ENCODE measurements at places on chromosomes 4 and X. TPM values are rescaled to one million over a fixed set of nuclear protein-coding genes. Genes with fewer than 3 reads are reported as not detected.

DNA sequence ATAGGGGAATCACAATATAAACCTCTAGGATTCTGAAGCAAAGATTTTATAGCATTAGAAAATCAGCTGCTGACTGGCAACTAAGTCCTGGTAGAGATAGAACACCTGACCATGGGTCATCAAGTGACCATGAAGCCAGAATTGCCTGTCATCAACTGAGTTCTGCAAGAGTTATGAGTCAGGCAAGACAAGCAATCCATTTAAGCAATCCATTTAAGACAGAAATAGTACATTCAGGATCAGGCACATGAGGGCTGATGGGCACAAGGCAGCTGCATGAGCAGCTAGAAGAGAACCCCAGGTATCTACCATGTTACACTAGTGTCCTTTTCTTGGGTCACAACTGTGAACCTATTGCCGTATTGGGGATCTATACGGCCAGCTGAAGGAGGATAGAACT lies 98.9 kb downstream of the SPRY1 start:
- DNase-seq, result no peak

DNA sequence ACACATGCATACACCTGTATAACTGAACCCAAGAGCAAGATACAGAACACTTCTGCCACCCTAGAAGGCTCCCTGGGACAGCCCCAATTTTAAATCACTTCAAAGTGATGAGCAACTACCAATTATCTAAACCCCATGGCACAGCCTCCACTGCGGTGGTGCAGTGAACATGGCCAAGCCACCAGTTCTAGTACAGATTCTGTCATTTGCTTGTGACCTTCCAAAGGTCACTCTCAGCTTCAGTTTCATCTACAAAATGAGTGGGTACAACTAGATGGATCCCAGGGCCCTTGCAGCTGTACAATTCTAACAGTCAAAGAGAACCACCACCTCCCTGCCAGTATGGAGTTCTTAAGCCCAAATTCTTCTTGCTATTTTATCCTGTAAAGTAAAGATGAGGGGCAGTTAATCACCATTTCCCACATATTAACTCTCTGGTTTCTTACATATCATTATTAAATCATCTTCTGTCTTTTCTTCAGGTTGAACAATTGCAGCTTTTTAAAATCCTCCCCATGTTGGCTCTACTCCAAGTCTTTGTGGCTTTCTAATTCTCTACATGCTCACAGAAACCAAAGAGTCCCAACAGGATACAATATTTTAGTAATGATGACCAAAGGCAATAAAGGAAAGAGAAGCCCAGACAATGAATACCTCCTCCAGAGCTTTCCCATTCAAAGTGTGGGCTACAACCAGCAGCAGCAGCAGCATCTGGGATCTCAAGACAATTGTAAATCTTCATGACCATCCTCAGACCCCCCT lies 39.0 kb upstream of the GPM6B start:
- DNase-seq, result no peak

SPIN2A gene
- 0.22 TPM for total RNA-seq

MAGEC3 gene
- total RNA-seq, result not detected

DNA sequence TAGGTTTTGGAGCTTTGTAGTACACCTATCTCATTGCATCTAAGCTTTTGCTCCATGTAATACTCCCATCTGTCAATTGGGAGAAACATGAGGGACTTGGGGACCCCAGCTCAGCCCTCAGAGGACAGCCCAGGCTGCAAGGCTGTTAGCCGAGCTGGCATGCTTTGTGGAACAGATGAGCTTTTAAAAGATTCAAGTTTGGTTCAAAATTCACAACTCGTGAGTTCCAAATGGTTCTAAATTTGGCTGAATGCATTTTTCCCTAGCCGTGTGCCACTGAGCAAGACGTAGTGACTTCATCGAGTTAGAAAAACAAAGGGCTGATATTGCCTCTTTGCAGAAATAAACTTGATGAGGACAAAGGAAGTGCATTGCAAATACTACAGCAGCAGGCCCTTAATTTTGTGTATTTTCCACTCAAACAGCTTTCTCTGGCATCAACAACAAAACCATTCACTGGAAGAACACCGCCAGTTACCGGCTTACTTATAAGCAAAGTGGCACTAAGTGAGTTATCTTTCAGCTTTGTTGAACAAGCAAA lies 165.0 kb upstream of the HS3ST1 start:
- no peak for DNase-seq

DNA sequence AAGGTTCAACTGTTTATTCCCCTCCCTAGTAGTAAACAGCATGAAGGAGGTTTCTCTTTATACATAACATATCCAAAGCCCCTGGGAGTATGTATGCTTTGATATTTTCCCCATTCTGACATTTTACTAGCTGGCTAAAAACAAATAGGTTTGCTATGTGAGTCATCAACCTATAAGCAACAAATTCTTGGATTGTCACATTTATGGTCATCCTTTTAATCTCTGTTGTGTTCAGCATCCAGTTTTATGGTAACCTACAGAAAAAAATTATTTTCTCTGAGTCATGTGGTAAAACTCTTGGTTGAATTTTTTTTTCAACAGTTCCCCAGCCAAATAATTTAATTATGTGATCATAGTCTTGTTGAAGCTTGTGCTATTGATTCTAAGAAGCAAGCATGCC lies 734.1 kb downstream of the ADGRL3 start:
- no peak for DNase-seq

HSFX3 gene
- total RNA-seq, result 0.25 TPM
